ENCODE measurements at places on chromosomes 4 and X. TPM values are rescaled to one million over a fixed set of nuclear protein-coding genes. Genes with fewer than 3 reads are reported as not detected.

PASD1 gene
- not detected for total RNA-seq

PNCK gene
- total RNA-seq, result 8.6 TPM

PRDM8 gene
- not detected for total RNA-seq

CTAG2 gene
- total RNA-seq, result not detected

TBC1D8B gene
- 5.8 TPM for total RNA-seq

FHIP1A gene
- total RNA-seq, result 68.6 TPM

DNA sequence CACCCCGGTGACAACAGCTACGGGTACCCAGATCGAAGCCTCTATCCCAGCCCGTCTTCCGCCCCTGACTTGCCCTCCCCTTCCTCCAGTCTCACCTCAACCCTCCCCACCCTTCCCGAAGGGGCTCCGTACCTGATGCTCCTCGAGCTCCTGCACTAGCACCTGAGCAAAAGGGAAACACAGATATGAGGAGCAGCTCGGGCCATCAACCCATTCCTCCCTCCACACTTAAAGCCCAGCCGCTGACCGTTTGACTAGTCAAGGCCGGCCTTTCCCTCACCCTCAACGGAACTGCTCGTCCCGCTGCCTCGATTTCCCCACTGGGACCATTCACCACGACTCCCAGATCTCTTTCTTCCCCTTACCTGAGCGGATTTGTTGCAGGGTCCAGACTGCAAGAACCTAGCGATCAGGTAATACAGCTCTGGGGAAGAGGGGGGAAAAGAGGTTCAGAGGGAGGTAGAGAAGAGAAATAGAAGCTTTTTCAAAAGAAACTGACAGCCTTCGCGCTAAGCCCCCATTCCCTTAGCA lies 731 bp downstream of the BRWD3 start:
- DNase-seq, result peak; percentile 12
- peaks cover 2% of the 10 kb centered on the region for H3K36me3 ChIP-seq
- H3K27ac ChIP-seq, result no peak overlapping the region
- H3K4me1 ChIP-seq, result peaks cover 18% of the 10 kb centered on the region
- peak overlapping the region; percentile 84 for H3K4me3 ChIP-seq
- H3K27me3 ChIP-seq, result no peaks in the 10 kb centered on the region

GRCh38 chr4:37066159-37066558 lies 178.4 kb upstream of the NWD2 start:
- H3K36me3 ChIP-seq, result no peaks in the 10 kb centered on the region
- H3K4me3 ChIP-seq, result no peak overlapping the region
- no peak for DNase-seq
- H3K4me1 ChIP-seq, result 0 out of 2 replicates have a peak, but pooled peaks cover 4% of the 10 kb centered on the region

DNA sequence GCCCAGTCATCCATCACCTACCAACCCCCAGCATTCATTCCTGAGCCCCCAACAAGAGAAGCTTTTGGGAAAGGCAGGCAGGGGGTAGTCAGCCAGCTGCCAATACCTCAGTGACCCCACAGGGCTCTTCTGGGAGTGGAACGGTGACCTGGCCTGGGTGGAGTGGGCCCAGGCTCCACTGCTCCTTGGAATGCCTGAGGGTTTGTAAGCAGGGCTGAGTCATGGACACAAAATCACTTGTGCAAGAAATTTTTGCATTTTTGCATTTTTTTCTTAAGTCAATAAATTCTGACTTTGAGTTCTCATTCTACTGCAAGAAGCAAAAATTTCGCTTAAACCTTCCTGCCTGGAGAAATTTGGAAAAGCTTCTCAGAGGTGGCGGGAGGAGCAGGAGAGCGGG lies 18.5 kb downstream of the SORCS2 start:
- no peaks in the 10 kb centered on the region for H3K27me3 ChIP-seq
- DNase-seq, result no peak
- H3K4me3 ChIP-seq, result no peak overlapping the region
- H3K36me3 ChIP-seq, result peaks cover 12% of the 10 kb centered on the region
- no peak overlapping the region for H3K27ac ChIP-seq

DNA sequence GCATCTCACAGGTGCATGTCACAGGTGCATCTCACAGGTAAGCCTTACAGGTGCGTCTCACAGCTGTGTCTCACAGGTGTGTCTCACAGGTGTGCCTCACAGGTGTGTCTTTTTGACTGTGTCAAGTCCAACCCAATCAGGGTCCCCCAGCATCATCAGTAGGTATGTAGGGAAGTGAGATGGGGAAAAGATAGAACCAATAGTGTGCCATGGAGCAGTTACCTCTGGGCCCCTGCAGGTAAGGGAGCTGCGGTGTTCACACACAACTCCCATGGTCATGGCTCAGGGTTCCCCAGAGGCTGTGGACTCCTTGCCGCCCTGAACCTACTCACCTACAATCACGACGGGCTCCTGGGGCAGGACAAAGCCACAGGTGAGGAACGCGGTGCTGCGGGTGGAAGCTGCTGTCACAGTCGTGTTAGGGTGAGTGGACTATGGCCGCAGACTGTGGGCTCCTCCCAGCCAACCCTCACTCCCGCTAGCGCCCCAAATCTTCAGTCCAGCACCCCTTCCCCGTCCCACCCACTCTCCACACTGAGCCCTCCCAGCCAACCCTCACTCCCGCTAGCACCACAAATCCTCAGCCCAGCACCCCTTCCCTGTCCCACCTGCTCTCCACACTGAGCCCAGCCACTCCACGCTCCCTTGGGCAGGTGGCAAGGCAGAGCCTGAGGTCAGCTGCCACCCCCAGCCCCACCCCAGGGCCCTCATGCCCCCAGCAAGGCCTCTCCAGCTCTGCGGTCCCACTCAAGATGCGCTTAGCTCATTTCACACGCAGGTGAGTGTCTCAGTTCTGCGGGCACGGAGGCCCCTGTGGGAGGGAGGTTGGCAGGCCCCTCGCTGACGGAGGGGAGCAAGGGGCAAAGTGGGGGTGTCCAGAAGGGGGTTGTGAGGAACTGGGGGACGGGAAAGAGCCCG lies 2.1 kb upstream of the PDE6B start:
- H3K4me1 ChIP-seq, result peaks cover 10% of the 10 kb centered on the region
- DNase-seq, result no peak
- H3K4me3 ChIP-seq, result no peak overlapping the region
- H3K36me3 ChIP-seq, result no peaks in the 10 kb centered on the region

GRCh38 chr4:67428819-67429218 lies 116.5 kb downstream of the CENPC start:
- no peak overlapping the region for H3K27ac ChIP-seq
- no peak for DNase-seq
- no peak overlapping the region for H3K4me3 ChIP-seq
- no peaks in the 10 kb centered on the region for H3K36me3 ChIP-seq
- H3K4me1 ChIP-seq, result no peaks in the 10 kb centered on the region

DNA sequence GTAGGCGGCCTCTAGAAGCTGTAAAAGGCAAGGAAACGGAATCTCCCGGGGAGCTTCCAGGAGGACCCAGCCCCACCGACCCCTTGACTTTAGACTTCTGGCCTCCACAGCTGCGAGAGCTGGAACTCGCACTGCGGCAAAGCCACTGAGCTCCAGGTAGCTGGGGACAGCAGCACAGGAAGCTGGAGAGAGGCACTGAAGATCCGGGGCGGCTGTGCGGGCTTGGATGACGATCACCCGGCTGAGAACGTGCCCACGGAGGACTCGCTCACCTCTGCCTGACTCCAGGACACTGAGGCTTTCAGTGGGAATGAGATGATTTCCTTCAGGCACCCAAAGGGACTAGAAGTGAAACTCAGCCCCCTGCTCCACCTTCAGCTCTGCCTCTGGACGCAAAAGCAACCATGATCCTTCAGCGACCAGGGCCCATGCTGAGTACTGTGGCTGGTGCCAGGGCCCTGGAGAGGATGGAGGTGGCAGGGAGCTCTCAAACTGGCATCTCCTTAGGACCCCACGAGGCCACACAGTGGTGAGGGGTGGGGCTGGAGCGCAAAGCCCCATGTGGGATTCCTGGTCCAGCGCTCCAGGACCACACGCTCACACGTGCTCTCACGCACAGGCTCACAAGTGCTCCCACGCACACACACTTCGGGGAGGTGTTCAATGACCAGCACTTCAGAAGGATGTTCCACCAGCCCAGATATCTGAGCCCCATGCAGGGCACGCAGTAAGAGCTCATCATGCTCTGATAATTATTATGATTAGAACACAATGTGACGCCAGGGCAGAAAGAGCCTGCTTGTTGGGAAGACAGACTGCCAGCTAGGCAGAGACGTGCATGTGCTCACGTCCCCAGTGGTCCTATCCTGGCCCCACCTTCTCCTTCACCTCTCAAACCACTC lies 47.2 kb downstream of the ADRA2C start:
- H3K27ac ChIP-seq, result no peak overlapping the region
- H3K27me3 ChIP-seq, result peaks cover 7% of the 10 kb centered on the region
- no peak for DNase-seq
- no peaks in the 10 kb centered on the region for H3K36me3 ChIP-seq

GRCh38 chrX:66200855-66201795 lies 37.1 kb downstream of the HEPH start:
- no peak overlapping the region for H3K4me3 ChIP-seq
- DNase-seq, result no peak
- H3K27ac ChIP-seq, result no peak overlapping the region
- H3K36me3 ChIP-seq, result peaks cover 17% of the 10 kb centered on the region
- H3K4me1 ChIP-seq, result no peaks in the 10 kb centered on the region

DNA sequence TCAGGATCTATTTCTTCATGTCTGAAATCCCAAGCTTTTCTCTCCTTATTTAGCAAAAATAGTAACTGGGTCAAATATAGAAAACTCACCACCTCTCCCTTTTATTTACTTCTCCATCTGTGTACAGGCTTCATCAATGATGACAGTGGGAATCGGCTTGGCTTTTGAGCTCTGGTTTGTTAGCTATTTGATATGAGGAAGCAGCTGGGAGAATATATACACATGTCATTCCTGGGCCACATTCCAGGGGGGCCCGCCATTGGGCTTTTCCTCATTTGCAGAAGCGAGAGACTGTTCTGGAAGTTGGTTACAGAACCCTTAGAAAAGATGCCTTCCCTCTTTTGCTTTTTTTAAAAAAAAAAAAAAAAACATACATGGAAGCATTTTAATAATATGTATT lies 107.4 kb upstream of the F9 start:
- H3K4me3 ChIP-seq, result no peak overlapping the region
- DNase-seq, result no peak
- H3K36me3 ChIP-seq, result no peaks in the 10 kb centered on the region
- no peak overlapping the region for H3K27ac ChIP-seq
- H3K27me3 ChIP-seq, result no peaks in the 10 kb centered on the region

DNA sequence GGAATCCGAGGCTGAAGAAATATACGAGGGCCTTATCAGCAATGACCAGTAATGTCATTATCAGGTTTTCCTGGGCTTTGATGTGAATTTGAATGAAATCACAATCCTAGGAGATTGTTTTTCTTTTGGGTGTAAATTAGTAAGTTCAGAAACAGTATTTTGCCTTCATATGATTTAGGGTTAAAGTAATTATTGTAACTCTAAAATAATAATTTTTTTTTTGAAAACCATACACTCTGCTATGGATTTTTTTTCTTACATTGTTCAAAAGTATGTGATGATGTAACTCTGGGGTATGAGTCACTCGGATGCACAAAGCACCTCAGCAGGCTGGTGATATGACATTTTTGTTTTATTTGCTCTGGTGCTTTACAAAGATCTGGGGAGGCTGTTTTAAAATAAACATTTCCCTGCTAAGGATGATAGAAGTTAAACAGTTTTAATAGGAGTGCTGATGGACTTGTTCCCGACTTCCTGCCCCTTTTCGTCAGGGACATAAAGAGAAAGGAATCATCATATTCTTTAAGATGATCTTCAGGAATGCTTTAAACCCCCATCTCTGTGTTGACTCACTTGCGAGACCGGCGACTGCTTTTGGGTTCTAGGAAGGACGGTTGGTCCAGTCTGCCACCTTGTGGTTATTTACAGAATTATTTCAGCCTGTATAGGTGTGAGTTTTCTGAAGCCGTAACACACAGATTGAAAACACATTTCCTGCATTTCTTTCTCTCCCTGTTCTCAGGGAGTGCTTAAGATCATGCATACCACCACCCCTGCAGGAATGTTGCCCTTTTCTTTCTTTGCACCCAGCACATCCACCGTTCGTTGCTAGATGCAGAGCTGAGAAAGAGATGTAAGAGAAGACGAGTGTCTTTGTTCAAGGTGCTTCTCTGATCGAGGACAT lies 72.5 kb downstream of the RAPGEF2 start:
- H3K27me3 ChIP-seq, result no peaks in the 10 kb centered on the region
- DNase-seq, result peak; percentile 59
- no peaks in the 10 kb centered on the region for H3K36me3 ChIP-seq
- H3K4me1 ChIP-seq, result peaks cover 80% of the 10 kb centered on the region

DNA sequence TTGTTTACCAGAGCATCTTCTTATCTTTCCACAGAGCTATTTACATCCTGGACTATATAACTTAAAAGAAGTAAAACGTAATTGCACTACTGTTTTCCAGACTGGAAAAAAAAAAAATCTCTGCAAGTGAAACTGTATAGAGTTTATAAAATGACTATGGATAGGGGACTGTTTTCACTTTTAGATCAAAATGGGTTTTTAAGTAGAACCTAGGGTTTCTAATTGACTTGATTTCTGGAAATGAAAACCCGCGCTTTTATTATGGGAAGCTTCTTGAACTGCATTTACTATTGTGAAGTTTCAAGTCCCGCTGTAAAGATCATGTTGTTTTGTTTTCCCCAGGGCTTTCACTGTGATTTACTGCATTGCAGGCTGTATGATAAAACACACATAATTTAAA lies 162.7 kb downstream of the STIM2 start:
- no peak for DNase-seq
- H3K27ac ChIP-seq, result no peak overlapping the region

DNA sequence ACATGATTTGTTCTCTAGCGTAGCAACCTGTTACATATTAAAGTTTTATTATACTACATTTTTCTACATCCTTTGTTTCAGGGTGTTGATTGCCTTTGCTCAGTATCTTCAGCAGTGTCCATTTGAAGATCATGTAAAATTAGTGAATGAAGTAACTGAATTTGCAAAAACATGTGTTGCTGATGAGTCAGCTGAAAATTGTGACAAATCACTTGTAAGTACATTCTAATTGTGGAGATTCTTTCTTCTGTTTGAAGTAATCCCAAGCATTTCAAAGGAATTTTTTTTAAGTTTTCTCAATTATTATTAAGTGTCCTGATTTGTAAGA lies 2.4 kb downstream of the ALB start:
- DNase-seq, result no peak
- H3K27ac ChIP-seq, result no peak overlapping the region
- peaks cover 10% of the 10 kb centered on the region for H3K4me1 ChIP-seq
